ENCODE measurements at places on chromosomes 5 and 9.

- DNase-seq, result no peak
Measured at GRCh38 chr9:89225991-89226471, 47.4 kb upstream of the SHC3 start.

DNA sequence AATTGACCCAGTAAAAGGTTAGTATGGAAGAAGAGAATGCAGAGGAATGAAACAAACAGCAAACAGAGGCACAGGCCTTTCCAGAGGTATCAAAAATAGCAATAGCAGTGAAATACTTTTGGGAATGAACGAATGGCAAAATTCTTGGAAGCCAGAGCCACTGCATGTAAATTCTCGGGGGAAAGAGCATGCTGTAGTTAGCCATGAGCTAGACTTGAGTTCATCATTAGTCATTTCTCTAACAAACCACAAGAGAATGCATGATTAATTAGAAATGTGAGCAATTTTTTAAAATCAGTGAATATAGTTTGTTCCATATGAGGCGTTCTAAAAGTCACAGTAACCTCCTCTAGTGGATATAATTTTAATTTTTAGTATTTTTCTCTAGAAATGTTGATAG is 170.3 kb upstream of the PRR16 start:
- no peak for DNase-seq

DNA sequence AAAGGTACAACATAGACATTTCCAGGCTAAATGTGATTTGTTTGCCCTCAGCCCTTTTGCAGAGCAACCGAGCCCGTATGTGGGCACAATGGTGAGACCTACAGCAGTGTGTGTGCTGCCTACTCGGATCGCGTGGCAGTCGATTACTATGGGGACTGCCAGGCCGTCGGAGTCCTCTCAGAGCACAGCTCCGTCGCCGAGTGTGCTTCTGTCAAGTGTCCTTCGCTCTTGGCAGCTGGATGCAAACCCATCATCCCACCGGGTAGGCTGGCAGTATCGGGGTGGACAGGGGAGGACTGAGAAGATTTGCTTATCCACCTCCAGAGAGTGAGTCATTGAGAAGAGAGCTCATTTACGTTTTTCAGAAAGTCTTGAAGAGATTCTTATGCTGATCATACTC is 17.8 kb upstream of the GLIPR2 start:
- no peak for DNase-seq

DNA sequence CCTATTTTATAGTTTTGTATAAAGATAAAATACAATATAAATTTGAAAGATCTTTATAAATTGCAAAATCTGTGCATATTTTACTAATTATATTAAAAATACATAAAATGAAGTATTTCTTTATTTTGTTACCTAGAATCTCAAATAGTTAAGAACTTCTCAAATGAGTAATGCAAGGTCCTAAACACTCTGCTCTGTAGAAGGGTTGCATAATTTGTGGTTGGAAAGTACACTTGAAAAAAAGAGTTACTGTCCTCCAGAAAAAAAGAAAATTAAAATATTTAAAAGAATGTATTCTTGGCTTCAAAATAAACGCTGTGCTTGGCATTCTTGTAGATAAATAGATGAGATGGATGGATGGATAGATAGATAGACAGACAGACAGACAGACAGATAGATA is 428.8 kb upstream of the CDH6 start:
- DNase-seq, result no peak

GRCh38 chr5:125137535-125137934 is 391.1 kb upstream of the ZNF608 start:
- DNase-seq, result no peak

GRCh38 chr5:164000819-164001218 is 495.4 kb downstream of the MAT2B start:
- no peak for DNase-seq

DNA sequence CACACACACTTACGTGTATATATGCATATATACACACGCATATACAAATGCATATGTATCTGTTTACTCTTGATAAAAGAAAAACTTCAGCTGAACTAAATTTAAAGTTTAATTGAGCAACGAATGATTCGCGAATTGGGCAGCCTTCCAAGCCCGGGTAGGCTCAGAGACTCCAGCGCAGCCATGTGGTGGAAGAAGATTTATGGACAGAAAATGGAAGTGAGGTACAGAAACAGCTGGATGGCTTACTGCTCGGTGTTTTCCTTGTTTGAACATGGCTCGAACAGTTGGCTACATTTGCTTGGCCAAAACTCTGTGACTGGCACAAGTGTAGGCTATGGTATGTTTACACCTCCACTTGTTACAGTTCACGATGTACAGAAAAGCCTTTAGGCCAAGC is 239.3 kb upstream of the PRDM9 start:
- DNase-seq, result no peak

DNA sequence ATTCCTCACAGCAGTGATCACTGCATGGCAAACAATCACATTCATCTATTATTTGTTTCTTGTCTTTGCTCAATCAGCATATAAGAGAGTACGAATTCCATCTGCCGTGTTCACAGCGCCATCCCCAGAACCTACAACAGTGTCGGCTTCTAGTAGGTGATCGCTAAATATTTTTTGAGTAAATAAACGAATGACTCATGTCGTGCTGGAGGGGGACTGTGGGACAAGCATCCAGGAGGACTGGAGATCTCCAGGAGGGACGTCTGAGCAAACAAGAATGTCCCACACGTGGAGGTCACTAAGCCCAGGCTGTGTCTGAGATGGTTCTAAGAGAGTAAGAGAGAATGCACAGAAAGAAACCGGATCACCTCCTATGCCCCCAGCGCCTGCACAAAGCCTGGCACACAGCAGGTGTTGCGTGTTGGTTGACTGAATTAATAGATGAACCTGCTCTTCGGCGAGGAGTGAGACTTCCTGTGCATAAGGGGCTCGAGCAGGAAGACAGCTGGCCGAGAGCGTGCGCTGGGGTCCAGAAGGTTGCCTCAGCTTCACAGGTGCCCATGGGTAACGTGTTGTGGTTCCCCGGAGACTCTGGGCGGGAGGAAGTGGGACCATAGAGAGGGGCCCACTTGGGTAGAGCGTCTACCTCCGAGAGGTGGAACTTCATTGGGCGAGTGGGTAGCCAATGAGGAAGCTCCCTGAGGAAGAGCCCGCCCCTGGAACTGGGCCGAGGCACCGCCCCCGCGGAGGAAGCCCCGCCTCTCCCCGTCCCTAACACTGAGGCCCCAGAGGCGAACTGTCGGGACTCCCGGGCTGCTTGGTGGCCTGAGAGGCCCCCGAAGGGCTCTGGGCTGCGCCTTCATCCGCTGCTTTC is 193.0 kb downstream of the MELK start:
- DNase-seq, result peak; percentile 75

GRCh38 chr9:128103589-128103962 is 24.0 kb downstream of the PTGES2 start:
- DNase-seq, result no peak

GRCh38 chr9:135326141-135326540 is 153.4 kb upstream of the PPP1R26 start:
- no peak for DNase-seq

GRCh38 chr5:45507178-45507577 is 189.0 kb downstream of the HCN1 start:
- DNase-seq, result no peak

DNA sequence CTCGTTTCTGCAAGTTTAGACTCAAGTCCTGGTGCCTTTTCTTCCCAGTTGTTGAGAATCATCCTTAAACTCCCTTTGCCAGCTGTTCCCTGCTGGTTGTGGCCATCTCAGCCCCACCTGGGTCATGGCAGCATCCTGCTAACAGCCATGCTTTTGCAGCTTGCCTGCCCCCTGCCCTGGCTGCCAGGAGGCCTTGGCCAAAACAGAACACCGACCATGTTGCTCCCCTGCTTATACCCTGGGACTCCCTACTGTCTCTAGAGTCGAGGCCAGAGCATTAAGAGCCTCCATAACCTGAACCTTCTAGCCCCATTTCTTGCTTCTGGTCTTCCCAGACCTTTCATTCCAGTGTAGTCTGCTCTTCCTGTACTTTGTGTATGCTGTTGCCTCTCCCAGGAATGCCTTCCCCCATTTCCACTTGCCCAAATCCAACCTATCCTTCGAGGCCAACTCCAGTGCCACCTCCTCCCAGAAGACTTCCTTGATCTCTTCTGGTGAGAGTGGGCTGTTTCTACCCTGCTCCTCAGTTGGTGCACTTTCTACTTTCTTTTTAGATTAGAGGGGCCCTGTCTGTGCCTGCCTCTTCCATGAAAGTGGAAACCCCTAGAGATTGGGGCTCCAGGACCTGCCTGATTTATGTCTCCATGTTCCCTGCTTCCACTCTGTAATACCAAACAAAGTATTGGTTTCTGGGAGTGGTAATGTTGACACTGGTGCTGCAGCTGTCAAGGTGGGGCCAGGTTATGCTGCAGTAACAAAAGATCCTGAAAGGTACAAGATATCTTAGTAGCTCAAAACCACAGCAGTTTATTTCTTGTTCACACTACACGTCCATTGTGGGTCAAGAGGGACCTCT is 88.2 kb downstream of the AMBP start:
- DNase-seq, result no peak

- no peak for DNase-seq
Measured at GRCh38 chr9:94921656-94922055, 195.2 kb downstream of the AOPEP start.

Measured in stimulated activated CD4-positive, alpha-beta T cell treated with anti-CD3 and anti-CD28 coated beads, Interleukin-1b, Interleukin-23, amount 100 ng/mL, for 1 hour (primary cell).